Activated CD4-positive, alpha-beta T cell treated with anti-CD3 and anti-CD28 coated beads for 48 hours (primary cell): ENCODE measurements at places on chromosomes 12 and 14.
A peak's percentile ranks its signal among the peaks of the same experiment; 100 is the strongest.

- DNase-seq = no peak
These were observed 291.1 kb downstream of the DIO2 start for GRCh38 chr14:79920180-79920692.

GRCh38 chr14:89616852-89617341, 199.9 kb upstream of the FOXN3 start:
- peak; percentile 49 for DNase-seq

DNA sequence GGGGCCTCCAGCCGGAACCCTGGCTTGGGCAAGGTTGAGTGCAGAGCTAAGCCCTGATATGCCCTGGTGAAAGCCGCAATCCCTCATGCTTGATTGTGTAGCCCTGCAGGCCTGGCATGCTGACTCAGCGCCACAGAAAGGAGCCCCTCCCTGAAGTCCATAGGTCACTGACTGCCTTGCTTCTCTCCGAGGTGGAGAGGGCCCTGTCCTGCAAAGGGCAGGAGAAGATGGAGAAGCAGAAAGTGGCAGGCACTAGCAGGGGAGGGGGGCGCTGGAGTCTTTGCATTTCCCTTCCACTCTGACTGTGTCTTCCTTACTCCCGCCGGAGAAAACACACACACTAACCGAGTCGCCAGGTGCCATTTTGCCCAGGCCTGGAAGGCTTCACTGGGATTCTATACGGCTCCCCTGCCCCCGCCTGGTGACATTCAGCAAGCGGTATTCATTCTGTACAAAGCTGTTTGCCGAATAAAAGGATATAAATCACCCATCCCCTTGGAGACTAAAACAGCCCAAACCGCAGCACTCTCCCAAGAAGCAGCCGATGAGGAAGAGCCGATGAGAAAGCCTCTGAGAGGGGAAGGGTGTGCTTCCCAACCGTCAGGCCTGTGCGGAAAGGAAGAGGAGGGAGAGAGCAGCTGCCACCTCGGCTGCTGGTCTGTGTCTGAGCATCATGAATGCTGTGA, 69.8 kb downstream of the SLC6A12 start:
- DNase-seq = no peak

- DNase-seq = no peak
These were observed 152.6 kb upstream of the NUDT4 start for GRCh38 chr12:93225094-93225493.

- DNase-seq = no peak
These were observed 14.7 kb downstream of the FOXN4 start for GRCh38 chr12:109294286-109294796.

GRCh38 chr14:74613211-74613914, 1.3 kb upstream of the LTBP2 start:
- no peak for DNase-seq

GRCh38 chr12:124617615-124618014, 50.2 kb upstream of the NCOR2 start:
- no peak for DNase-seq

- no peak for DNase-seq
These were observed 236.5 kb downstream of the PDZRN4 start for GRCh38 chr12:41424651-41425050.
